ENCODE measurements at places on chromosomes 7 and 10. TPM values are rescaled to one million over a fixed set of nuclear protein-coding genes. Genes with fewer than 3 reads are reported as not detected.

DNA sequence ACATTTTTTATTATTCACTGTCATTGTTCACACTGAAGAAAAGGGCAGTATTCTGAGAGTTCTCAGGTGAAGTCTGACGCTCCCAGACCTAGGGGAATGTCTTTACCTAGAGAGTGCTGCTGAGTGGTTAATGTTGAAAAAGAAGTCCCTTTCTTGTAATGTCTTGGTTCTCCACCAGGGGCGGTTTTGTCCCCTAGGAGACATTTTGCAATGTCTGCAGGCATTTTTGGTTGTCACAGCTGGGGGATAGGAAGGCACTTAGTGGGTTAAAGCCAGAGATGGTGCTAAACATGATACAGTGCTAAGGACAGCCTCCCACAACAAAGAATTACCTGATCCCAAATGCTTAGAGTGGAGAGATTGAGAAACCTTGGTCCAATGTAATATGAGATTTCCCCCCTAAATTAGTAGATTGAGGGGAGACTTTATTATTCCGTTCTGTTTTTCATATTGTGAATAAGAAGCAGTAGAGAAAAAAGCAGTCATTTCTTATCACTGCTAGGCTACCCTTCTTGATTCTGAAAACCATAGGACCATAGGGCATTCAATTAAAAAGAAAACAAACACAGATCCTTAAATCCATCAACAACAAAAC lies 13.1 kb downstream of the UMAD1 start:
- peak overlapping the region; percentile 14 for H3K27ac ChIP-seq
- no peak for DNase-seq
- H3K4me3 ChIP-seq, result no peak overlapping the region
- peaks cover 23% of the 10 kb centered on the region for H3K36me3 ChIP-seq
- peaks cover 19% of the 10 kb centered on the region for H3K4me1 ChIP-seq
- H3K27me3 ChIP-seq, result no peaks in the 10 kb centered on the region

DNA sequence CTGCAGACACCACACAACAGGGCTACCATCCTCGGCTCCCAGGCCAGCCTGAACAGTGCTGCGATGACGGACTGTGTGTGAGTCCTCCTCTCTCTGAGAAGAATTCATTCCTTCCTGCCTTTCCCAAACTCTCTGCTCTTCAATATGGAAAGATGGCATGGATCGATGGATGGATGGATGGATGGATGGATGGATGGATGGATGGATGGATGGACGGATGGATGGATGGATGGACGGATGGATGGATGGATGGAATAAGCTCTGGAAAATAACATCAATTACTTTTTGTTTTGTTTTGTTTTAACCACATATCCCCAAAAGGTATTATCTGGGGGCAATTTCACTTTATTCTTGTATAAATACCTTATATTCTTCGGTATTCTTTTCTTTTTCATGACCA lies 151.9 kb downstream of the AKR1D1 start:
- no peak overlapping the region for H3K4me3 ChIP-seq
- H3K36me3 ChIP-seq, result no peaks in the 10 kb centered on the region
- DNase-seq, result no peak
- no peak overlapping the region for H3K27ac ChIP-seq
- no peaks in the 10 kb centered on the region for H3K27me3 ChIP-seq
- H3K4me1 ChIP-seq, result no peaks in the 10 kb centered on the region

SPDYE16 gene
- 0.14 TPM for total RNA-seq

LDB1 gene
- total RNA-seq, result 71.8 TPM

BHLHA15 gene
- total RNA-seq, result 0.41 TPM

GRCh38 chr10:29736366-29737073 lies 101.7 kb upstream of the SVIL start:
- H3K27me3 ChIP-seq, result peaks cover 39% of the 10 kb centered on the region
- H3K4me1 ChIP-seq, result peaks cover 12% of the 10 kb centered on the region
- peak; percentile 16 for DNase-seq
- H3K27ac ChIP-seq, result no peak overlapping the region
- H3K4me3 ChIP-seq, result peak overlapping the region; percentile 77

COL1A2 gene
- 1.4 TPM for total RNA-seq

WNT16 gene
- total RNA-seq, result not detected

DNA sequence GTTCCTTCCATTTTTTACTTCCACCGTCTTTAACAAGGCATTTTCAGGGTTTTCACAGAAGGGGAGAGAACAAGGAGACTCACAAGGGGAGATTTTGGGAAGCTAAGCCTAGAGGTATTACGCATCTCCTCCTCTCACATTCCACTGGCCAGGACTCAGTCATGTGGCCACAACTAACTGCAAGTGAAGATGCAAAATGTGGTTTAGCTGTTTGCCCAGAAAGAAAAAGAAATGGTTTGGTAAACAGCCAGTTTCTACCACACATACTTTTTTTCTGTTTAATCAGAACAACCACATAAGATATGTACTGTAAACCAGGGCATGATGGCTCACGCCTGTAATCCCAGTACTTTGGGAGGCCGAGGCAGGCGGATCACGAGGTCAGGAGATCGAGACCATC lies 21.4 kb upstream of the HELLS start:
- H3K27me3 ChIP-seq, result peaks cover 12% of the 10 kb centered on the region
- no peaks in the 10 kb centered on the region for H3K36me3 ChIP-seq
- DNase-seq, result no peak

RELN gene
- total RNA-seq, result not detected

- H3K27me3 ChIP-seq, result peaks cover 2% of the 10 kb centered on the region
- H3K27ac ChIP-seq, result peak overlapping the region; percentile 75
- DNase-seq, result no peak
- peaks cover 42% of the 10 kb centered on the region for H3K4me1 ChIP-seq
- peak overlapping the region; percentile 89 for H3K4me3 ChIP-seq
Observed at GRCh38 chr7:36391436-36392198, 2.0 kb downstream of the ANLN start.

GRCh38 chr7:84548366-84549365 lies 354.1 kb upstream of the SEMA3A start:
- H3K27ac ChIP-seq, result no peak overlapping the region
- H3K27me3 ChIP-seq, result no peaks in the 10 kb centered on the region
- DNase-seq, result no peak
- H3K4me1 ChIP-seq, result no peaks in the 10 kb centered on the region
- no peak overlapping the region for H3K4me3 ChIP-seq

DNA sequence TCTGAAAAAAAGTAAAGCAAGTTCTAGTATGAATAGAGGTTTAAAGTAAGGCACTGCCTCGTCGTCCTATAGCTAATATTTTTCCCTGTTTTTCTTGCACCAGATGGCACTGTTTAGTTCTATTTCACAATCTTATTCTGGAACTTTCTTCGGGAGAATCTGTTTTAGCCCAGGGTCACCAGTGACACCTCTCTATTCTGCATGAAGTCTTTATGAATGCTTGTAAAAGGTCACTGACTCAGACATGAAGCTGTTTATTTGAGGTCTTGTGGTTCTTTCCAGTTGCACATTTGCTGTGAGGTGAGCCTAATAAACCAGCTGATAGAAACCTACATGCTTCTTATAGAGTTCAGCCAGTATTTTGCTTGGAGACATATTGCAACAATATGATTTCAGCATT lies 444.3 kb downstream of the AUTS2 start:
- H3K4me1 ChIP-seq, result no peaks in the 10 kb centered on the region
- no peak for DNase-seq
- H3K36me3 ChIP-seq, result no peaks in the 10 kb centered on the region
- no peaks in the 10 kb centered on the region for H3K27me3 ChIP-seq

MYH16 gene
- total RNA-seq, result not detected

DNA sequence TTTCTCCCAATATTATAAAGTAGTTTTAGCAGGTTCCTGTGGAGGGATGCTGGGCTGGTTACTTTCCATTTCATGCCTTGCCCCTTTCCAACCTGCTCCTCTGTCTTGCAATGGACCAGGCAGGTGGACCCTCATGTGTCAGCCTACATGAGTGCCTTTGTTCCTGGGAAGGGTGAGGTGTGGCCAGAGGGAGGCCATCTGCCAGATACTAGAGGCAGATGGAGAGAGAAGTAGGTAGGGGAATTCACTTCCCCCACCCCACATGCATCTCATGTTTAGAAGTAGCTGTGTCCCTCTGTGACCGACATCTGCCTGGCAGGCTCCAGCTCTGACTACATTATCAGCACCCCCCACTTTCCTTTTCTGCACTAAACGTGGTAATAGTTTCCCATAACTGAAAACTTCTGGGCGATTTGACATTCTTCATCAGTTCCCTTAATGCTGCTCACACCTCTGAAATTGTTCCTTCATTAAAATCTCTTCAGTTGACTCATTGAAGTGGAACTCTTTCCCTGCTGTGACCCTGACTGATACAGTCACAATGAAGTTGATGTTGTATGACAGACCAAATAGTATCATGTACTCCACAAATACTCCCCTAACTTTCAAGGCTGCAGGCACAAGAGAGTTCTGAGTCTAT lies 396.3 kb upstream of the FZD8 start:
- H3K4me1 ChIP-seq, result no peaks in the 10 kb centered on the region
- no peak for DNase-seq
- no peaks in the 10 kb centered on the region for H3K36me3 ChIP-seq
- no peaks in the 10 kb centered on the region for H3K27me3 ChIP-seq

GRCh38 chr10:107576746-107577145 lies 412.2 kb upstream of the SORCS1 start:
- H3K36me3 ChIP-seq, result no peaks in the 10 kb centered on the region
- H3K4me3 ChIP-seq, result no peak overlapping the region
- H3K27ac ChIP-seq, result no peak overlapping the region
- DNase-seq, result no peak

AOC1 gene
- 0.16 TPM for total RNA-seq

- H3K36me3 ChIP-seq, result no peaks in the 10 kb centered on the region
- no peak for DNase-seq
- H3K27ac ChIP-seq, result no peak overlapping the region
Observed at GRCh38 chr7:131281266-131282048, 46.2 kb upstream of the MKLN1 start.

PAOX gene
- total RNA-seq, result 11.9 TPM

DNA sequence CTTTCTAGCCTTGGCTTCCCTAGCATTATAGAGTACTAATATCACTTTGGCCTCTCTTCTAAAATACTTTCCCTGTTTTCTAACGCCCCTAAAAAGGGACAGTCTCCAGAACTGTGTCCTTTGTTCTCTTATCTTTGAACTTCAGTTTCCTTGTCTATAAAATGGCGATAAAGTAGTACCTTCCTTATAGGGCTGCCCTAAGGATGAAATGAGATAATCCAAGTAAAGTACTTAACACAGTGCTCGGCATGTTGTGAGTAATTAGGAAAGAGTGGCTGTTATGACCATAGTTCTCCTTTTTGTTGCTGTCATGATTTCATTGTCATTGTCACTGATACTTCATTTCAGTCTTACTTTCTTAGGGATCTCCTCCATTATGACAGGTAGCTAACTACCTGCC lies 114.7 kb downstream of the EXOC4 start:
- H3K27me3 ChIP-seq, result no peaks in the 10 kb centered on the region
- DNase-seq, result no peak
- no peak overlapping the region for H3K27ac ChIP-seq
- no peaks in the 10 kb centered on the region for H3K36me3 ChIP-seq
- H3K4me3 ChIP-seq, result no peak overlapping the region
- H3K4me1 ChIP-seq, result peaks cover 13% of the 10 kb centered on the region

DNA sequence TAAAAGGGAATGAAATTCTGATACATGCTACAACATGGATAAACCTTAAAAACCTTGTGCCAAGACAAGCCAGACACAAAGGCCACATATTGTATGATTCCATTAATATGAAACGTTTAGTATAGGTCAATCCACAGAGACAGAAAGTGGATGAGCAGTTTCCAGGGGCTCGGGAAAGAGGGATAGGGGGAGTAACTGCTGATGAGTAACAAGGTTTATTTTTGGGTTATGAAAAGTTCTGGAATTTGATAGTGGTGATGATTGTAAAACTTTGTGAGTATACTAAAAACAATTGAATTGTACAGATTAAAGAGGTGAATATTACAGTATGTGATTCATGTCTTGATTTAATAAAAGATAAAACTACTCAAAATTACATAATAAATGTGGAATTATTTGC lies 19.1 kb upstream of the SLC13A1 start:
- H3K4me1 ChIP-seq, result no peaks in the 10 kb centered on the region
- H3K27me3 ChIP-seq, result no peaks in the 10 kb centered on the region
- H3K36me3 ChIP-seq, result no peaks in the 10 kb centered on the region
- H3K4me3 ChIP-seq, result no peak overlapping the region
- DNase-seq, result no peak

DNA sequence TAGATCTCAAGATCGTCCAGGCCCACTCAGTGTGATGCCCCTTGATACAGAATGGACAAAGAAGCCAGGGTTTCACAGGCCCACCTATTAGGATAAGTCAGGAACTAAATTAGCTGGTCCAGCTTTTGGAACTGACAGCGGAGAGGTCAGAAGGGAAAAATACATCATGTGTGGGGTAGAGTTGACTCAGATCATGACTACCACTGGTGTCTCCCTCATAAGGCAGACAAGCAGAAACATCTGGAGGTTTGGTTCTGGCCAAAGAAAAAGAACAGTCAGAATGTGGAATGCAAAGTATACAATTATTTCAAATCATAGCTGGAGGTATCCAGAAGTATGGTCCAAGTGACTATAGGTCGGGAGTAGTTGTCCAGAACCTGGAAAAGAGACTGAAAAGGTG lies 621.1 kb upstream of the CELF2 start:
- H3K36me3 ChIP-seq, result no peaks in the 10 kb centered on the region
- H3K4me3 ChIP-seq, result no peak overlapping the region
- no peak overlapping the region for H3K27ac ChIP-seq
- no peak for DNase-seq

- no peaks in the 10 kb centered on the region for H3K4me1 ChIP-seq
- H3K36me3 ChIP-seq, result no peaks in the 10 kb centered on the region
- H3K4me3 ChIP-seq, result no peak overlapping the region
- no peak overlapping the region for H3K27ac ChIP-seq
Observed at GRCh38 chr10:52757773-52758172, 14.8 kb downstream of the MBL2 start.

HACD1 gene
- total RNA-seq, result 6.6 TPM

DNA sequence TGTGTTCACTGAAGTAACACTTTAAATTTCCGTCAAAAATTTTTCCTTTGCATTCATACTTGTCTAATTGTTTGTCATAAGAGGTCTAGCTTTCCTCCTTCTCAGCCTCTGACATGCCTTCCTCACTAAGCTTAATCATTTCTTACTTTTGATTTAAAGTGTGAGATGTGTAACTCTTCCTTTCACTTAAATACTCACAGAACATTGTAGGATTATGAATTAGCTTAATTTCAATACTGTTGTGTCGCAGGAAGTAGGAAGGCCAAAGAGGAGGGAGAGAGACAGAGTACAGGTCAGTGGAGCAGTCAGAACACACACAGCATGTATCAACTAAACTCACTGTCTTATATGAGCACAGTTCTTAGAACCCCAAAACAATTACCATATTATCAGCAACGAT lies 99.0 kb downstream of the SRPK2 start:
- no peak for DNase-seq
- H3K4me1 ChIP-seq, result peaks cover 22% of the 10 kb centered on the region
- peaks cover 3% of the 10 kb centered on the region for H3K36me3 ChIP-seq
- peak overlapping the region; percentile 59 for H3K27ac ChIP-seq

- H3K4me3 ChIP-seq, result no peak overlapping the region
- no peak for DNase-seq
- no peaks in the 10 kb centered on the region for H3K4me1 ChIP-seq
- H3K36me3 ChIP-seq, result no peaks in the 10 kb centered on the region
Observed at GRCh38 chr7:15554744-15555143, 7.1 kb downstream of the AGMO start.

Measured in activated T-helper 2 cell treated with anti-CD3 and anti-CD28 coated beads, Interferon-gamma antibody, Interleukin-2, Interleukin-4, amounts not matched to agents 10 μg/mL and 5 μg/mL and 100 μg/mL, durations not matched to agents 14 hours and 24 hours and 36 hours (primary cell).